Pulmonary artery endothelial cell (primary cell): ENCODE measurements at places on chromosomes 7 and 10.

- DNase-seq: no peak
These were observed 67.3 kb upstream of the PFKP start for GRCh38 chr10:3000048-3000447.

- no peak for DNase-seq
These were observed 51.7 kb downstream of the HSPA12A start for GRCh38 chr10:116690356-116691322.

GRCh38 chr7:89975577-89975976 lies 178.7 kb upstream of the STEAP1 start:
- DNase-seq: no peak

DNA sequence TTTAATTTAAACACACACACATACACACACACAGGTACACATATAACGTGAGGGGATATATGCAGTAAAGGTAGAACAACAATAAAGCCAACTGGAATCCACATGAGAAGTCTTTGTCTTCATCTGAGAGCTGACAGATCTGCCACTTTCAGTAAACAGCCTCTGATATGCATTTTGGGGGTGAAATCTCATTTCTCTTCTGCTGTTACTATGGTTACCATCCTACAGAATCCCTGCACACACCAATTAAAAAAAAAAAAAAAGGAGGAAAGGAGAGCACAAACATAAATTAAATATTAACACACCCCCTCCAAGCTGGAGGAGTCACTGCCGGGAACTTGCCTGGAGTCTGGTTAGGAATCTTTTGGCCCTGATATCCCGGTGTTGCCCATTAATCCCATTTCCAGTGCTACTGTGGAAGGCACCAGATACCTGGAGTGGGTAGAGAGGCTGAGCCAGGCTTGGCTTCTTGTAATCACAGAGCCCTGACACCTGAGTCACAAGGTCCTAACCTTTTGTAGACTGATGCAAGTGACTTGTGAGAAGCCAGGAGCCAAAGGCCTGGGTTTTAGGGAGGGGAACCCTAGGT lies 169.1 kb downstream of the LHFPL3 start:
- DNase-seq: no peak

DNA sequence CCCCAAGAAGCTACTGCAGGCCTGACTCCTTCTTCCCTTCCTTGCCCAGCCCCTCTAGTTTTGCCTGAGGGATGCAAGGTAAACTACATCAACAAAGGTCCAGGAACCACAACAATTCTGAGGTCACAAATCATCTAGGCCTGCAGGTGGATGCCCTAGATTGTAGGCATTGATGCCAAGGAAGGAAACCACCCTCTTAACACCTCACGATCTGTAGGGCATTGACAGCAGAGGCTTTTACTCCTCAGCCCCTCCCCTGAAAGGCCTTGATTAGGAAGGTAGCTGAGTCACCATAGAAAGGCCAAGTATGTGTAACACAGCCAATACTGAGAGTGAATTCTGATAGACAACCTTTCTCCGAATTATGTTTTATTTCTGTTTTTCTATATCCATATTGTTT lies 46.7 kb upstream of the FAM3C start:
- DNase-seq: no peak

DNA sequence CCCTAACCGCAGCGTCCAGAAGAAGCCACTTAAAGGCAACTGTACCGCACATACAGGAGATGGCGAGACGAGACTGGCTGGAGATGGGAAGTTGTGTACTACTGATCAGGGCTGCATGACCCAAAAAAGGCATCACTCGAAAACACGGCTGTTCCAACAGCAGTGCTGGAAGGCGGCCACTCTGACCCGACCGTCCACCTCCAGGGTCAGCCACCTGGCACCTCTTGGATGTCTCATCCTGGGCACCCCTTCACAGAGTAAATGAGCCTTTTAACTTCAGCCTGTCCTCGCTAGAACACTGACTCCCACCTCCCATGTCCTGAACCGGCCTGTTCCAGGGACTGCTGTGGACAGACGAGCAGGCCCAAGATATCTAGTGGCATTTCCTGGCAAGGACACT lies 180.7 kb downstream of the DIP2C start:
- DNase-seq: no peak

DNA sequence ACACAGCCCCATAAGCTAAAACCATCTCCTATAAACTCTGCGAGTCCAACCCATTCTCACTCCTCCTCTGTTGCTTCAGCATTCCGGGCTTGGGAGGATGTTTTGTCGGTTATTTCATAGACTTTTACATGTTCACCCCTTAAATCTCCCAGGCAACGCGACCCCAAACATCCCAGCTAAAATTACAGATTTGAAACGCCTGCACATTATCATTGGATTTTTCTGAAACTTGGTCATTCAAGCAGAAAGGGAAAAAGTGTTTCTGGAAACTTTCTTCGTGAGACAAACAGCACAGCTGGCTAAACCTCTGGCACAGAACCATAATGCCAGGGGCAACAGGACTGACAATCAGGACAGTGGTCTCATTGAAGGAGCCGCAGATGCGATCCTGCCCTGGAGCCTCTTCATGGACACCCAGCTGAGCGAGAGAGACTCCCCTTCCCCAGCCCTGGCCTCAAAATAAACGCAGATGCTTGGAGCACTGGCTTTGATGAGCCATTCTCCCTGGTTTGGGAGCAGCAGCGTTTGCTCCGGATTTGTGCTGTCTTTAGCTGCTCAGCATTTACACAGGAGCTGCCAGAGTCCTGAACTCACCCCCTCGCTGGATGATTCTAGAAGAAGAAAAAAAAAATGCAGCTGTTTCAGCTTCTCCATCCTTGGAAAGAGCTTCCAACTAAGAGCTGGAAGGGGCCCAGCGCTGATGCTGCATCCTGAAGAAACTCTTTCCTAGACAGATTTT lies 30.1 kb downstream of the AFAP1L2 start:
- no peak for DNase-seq

DNA sequence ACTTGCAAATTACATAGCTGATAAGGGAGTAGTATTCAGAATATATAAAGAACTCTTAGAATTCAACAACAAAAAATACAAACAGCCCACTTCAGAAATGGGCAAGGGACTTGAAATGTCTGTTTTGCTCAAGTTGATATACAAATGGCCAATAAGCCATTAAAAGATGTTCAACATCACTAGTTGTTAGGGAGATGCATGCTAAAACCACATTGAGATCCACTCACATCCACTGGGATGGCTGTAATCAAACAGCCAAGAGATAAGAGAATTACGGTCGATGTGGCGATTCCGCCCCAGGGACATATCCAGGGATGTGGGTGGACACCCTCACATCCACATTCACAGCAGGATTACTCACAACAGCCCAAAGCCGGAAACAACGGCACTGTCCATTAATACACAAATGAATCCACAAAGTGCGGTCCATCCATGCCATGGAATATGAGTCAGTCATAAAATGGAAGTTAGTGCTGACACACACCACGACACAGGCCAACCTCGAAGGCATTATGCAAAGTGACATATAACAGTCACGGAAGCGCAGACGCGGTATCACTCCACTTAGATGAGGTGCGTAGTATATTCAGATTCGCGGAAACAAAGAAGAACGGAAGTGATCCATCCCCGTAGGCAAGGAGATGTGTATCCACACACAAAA lies 227.8 kb downstream of the DNAJB6 start:
- no peak for DNase-seq

- DNase-seq: no peak
These were observed 23.5 kb downstream of the ADK start for GRCh38 chr10:74174521-74174920.

- DNase-seq: no peak
These were observed 44.2 kb upstream of the GGCT start for GRCh38 chr7:30548845-30549244.

GRCh38 chr10:5618042-5618441 lies 48.4 kb downstream of the ASB13 start:
- DNase-seq: no peak

- DNase-seq: no peak
These were observed 157.6 kb downstream of the CUX1 start for GRCh38 chr7:101975046-101975445.

DNA sequence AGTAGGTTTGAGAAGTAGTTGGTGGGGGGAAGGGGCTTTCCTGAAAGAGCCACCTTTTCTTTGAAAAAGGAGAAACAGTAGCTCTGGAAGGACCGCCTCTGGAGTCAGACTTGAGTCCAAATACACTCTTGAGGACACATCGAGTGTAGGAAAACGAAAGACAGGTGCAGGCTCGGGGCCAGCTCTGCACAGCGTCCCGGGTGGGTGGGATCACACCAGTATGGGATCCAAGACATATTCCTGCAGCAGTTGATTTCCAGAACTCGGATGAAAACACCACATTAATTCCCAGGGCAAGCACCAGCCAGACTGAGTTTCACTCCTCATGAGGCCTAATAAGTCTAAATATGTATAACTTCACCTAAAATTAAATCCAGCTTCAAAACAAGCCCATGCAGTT lies 61.4 kb downstream of the ASB13 start:
- no peak for DNase-seq

GRCh38 chr10:99732033-99732842 lies at the start of the genes COX15 and CUTC:
TSS of gene COX15 (minus strand) at chr10:99732127. CDS start at chr10:99732049, 78 bp downstream.
TSS of gene CUTC (plus strand) at chr10:99732234. CDS start at chr10:99732349, 115 bp downstream.
- peak; percentile 88 for DNase-seq

DNA sequence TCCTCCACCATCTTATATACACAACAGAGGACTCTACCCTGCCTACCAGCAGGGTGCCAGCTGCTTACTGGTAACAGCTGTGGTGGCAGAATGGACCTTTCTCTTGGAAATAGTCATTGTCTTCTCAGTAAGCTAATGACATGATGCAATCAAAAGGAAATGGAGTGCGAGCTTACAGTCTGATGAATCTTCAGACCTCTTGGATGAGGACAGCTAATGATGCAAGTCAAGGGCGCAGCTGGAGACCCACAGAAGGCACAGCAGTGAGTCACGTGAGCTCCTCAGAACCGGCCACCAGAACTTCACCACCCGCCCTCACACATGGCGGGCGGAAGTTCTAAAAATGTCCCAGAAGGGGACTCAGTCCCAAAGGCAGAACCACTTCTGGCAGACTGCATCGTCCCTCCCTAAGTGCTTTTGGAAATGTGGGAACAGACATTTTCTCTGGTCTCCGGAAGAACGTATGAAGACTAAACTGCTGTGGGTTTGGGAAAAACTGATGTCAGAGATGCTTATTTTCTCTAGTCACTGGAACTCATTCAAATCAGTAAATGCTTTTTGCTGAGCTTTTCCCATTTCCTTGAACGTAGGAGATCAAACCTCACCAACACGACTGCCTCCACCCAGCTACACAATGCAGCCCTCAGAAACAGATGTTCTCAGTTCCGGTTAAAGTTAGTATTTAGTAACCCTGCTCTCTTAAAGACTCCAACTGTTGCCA lies 96.4 kb downstream of the FAS start:
- no peak for DNase-seq

DNA sequence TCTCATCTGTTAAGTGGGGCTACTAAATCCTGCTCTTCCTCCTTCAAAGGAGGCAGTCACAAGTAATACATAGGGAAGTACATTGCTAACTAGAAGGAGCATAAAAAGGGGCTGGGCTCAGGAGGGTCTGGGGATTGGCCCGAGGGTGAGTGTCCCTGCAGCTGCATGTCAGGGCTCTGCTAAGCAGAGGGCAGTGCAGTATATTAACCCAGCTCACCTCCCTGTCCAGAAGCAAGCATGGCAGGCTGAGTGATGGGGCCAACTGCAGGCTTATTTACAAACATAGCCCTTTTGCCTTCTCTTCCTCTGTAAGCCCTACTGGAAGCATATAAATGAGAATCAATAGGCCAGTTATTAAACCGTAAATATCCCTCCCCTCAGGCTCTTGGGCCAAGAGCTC lies 143.2 kb upstream of the PCBD1 start:
- no peak for DNase-seq

GRCh38 chr7:149166630-149167352 lies 19.5 kb downstream of the ZNF398 start:
- DNase-seq: no peak

- DNase-seq: no peak
These were observed 221.0 kb upstream of the KLF14 start for GRCh38 chr7:130954918-130955564.

GRCh38 chr7:75623390-75624133 lies 115.2 kb downstream of the HIP1 start:
- no peak for DNase-seq

- no peak for DNase-seq
These were observed 59.8 kb upstream of the AASS start for GRCh38 chr7:122203814-122204213.
